Motor neuron (in vitro differentiated cells): ENCODE measurements at places on chromosomes 1 and 21.
A peak's percentile ranks its signal among the peaks of the same experiment; 100 is the strongest.

GRCh38 chr1:169113613-169114119 lies 7.2 kb downstream of the ATP1B1 start:
- peak; percentile 52 for ATAC-seq

- no peak for ATAC-seq
These were observed 104.1 kb upstream of the KLHDC7A start for GRCh38 chr1:18376661-18377060.

DNA sequence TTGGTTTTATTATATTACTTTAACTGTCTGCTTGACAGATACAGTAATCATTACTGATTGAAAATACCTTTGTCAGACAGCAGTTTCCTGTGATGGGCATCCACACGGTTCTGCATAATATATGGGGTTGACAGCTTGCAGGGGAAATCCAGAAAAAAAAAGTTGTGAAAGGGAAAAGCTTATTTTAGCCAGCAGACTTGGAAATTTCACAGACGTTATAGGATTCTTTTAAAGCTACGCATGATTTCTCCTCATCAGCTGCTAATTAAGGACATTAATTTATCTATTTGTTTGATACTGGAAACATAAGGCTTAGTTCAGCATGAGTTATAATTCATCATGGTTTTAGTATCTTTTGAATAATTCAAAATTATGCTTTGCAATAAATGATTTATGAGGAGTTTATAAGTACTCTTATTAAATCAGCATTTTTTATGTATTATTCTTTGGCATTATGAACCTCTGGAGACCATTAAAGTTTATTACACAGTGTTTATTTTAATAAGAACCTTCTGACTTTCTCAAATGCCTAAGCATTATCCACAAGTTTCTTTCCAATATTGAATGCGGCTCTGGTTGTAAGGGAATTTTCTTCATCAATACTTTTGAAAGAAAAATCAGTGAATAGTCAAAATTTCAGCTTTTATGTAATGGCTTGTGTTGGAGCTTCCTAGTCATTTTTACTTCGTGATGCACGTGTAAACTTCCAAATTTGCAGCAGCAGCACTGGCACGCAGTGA lies 235.3 kb upstream of the KCNK2 start:
- ATAC-seq: peak; percentile 32

GRCh38 chr1:42971841-42972291 lies 13.2 kb upstream of the SLC2A1 start:
- peak; percentile 45 for ATAC-seq

DNA sequence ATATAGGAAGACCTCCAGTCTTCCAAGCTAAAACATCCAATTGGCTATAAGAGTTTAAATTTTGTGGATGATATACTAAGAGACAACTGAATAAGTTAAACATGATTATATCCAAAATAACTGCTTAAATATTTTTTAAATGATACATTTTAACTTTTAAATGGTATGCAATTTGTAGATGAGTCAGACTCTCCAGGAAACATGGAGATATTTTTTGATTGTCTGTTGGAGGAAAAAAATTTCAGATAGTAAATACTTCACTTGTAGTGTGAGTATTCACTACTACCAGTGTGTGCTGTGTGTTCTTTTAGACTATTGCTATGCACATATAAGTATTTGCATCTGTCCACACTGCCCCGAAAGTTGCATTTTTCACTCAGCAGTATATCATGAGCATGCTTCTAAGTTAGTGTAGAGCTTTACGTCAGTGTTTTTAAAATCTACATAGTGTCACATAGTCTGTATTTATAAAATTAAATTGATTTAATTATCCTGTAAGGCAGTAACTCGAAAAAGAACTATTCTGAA lies 91.1 kb downstream of the USP25 start:
- ATAC-seq: no peak

- no peak for ATAC-seq
These were observed 328.6 kb upstream of the C1orf87 start for GRCh38 chr1:60402216-60402615.

DNA sequence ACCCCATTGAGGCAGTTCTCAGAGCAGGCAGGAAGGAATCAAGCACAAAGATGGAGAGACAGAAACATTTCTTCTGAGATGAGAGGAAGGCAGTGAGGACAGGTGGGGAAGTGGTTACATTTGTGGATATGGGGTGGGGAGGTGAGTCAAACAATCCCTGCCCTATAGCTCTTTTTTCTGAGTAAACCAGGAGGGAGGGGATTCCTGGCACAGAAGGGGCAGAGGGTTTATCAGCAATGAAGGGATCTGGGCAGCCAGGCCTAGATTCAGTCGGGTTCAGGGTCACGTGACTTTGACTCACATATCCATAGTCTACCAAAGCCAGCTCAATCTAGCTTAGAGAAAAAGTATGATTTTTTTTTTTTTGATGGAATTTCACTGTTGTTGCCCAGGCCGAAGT lies 15.7 kb upstream of the PHC2 start:
- ATAC-seq: no peak

- ATAC-seq: no peak
These were observed 794 bp upstream of the TOR3A start for GRCh38 chr1:179080866-179081686.

- ATAC-seq: peak; percentile 76
These were observed 1.0 kb downstream of the PLEKHG5 start for GRCh38 chr1:6490181-6491080.

- ATAC-seq: peak; percentile 21
These were observed 722.6 kb downstream of the LRRIQ3 start for GRCh38 chr1:73475316-73475870.

DNA sequence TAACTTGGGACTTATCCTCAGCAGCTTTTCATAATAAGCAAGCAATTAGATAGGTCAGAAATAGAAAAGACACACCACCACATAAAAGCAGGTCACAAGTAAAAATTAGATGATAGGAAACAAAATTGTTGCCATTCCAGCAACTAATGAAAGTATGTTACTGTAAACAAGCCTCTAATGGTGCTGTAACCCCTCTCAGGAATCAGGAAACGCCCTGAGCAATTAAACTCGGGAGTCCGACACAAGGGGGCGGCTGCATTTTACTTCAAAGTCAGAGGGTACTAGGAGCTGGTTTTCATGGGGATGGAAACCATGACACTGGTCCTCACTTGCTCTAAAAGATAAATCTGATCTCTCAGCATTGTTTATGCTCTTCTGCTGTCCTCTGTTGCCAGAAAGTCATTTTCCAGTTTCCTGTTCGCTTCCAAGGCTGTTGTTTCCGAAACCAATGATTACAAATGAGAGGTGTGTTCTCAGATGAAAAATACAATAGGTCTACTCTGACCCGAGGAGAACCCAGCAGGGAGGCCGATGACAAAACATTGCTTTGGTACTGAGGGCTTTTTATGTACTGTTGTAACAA lies 93.4 kb downstream of the TGFBR3 start:
- ATAC-seq: peak; percentile 37

GRCh38 chr1:59521456-59521855 lies 224.6 kb downstream of the FGGY start:
- no peak for ATAC-seq

DNA sequence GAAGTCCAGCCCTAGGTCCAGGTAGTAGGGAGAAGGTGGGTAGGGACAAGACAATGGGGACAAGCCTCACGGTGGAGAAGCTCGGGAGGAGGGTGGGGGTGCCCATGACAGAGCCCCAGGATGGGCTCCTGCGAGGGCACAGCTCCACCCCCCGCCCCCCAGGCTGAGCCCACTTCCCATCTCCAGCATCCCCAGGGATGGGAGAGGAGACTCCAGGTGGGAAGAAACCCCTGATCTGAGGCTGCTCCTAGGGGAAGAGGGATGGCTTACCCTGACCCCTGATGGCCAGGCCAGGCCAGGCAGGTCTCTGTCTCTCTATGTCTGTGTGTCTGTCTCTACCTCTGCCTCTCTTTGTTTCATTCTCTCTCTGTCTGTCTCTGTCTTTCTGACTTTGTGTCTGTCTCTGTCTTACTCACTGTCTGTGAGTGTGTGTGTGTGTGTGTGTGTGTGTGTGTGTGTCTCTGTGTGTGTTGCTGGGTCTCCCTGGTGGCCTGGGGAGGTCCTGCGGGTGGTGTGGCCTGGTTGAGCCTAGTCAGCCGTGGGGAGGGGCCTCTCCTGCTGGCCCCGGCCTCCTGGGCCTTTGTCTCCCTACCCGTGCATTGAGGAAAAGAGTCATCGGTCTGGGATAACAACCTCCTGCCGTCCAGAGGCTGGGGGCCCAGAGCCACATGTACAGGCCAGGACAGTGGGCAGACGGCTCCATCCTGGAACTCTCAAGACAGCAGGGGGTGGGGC lies 45.7 kb downstream of the WNT9A start:
- peak; percentile 72 for ATAC-seq

- peak; percentile 98 for ATAC-seq
These were observed 51.5 kb downstream of the PTPRF start for GRCh38 chr1:43582162-43582566.

DNA sequence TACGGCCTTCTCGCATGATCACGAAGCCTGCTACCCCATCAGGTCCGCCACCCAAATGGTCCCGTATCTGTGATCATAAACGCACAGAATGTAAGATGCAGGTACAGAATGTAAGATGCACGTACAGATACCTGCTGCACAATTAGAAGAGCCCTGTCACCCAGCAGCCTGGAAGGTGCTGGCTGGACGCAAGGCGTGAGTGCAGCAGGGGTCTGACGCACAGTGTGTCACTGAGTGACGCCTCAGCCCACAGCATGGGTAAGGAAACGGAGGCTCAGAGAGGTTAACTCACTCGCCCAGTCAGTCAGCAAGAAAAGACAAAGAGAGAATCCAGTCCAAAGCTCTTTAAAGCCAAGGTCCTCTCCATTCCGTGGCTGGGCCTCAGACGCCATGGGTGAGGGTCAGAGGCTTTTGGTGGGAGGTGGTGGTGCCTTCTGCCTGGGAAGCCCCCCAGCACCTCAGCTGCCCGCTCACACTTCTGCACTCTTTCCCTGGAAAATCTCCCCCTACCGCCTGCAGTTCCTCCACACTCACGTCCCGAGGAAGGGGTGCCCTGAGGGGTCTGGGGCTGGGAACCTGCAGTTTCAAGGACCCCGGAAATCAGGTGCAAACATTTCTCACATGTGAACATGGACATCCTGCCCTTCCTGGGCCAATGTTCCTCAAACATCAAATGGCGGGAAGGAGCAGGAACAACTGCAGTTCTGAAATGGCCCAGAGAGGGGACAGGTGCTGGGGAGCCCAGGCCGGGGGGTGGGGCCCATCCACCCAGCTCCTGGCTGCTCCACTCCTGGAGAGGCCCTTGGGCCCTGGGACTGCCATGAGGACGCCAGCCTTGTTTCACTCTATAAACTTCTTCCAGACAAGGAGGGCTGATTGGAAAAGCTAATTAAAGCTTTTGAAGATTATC lies 59.4 kb downstream of the SLC66A1 start:
- ATAC-seq: no peak

- no peak for ATAC-seq
These were observed 119.4 kb downstream of the SIPA1L2 start for GRCh38 chr1:232510367-232511110.
